ENCODE measurements at places on chromosomes 6 and 20.
A peak's percentile ranks its signal among the peaks of the same experiment; 100 is the strongest.

- no peak for DNase-seq
Measured at GRCh38 chr6:113009682-113010081, 662.6 kb downstream of the RFPL4B start.

DNA sequence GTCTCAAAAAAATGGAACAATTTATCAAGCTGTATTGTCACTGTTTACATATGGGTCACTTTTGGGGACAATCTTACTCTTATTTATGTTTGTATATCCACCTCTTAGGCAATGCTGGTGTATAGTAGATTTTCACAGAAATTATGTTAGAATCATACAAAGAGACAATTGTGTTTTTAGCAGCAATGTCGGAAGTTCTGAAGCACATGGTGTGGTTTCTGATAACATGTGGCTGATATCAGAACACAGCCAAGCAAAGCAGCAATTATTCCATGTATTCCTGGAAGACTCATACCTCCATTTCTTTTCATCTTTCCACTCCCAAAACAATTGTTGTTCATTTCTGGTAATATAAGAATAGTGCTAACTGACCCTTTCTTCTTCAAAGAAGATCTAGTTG is 17.5 kb upstream of the LOC128125822 start:
- DNase-seq = no peak

DNA sequence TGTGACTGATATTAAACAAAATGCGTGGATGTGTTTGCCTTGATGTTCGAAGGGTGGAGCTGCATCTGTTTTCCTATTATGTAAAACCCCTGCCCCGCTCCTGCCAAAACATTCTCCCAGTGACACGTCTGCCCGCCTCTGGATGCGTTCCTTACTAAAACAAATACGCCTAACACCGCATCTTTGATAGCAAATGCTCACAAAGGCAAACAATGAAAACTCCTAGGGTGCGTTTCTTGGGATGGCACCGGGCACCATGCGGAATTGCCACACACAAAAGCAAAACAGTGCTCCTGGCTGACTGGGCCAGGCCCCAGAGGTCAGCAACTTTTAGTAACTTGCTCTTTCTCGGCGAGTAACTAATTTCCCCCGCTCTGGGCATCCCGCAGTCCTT is 9.0 kb upstream of the FOXC1 start:
- no peak for DNase-seq

DNA sequence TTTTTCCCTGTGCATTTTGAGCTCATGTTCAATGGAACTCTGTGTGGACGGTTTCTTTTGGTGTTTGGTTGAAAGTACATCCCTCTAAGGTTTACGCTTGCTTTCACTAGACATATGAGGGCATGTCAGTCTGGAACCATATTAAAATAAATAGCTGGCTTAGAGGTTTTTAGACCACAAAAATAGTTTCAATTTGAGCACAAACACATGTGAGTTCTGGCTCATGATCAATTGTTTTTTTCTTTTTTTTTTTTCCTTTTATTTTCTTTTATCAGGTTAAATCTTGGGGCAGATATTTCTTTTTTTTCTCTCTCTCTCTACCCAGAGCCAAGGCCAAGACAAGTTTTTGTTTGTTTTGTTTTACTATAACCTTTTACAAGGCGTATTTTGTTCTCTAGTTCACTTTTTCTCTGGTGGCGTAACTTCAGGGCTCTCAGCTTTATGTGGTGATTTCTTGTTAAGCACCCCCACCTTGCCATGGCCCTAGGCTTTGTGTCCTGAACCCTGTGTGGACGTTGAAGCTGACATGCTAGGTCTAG is 92.9 kb downstream of the SHLD1 start:
- DNase-seq = no peak

DNA sequence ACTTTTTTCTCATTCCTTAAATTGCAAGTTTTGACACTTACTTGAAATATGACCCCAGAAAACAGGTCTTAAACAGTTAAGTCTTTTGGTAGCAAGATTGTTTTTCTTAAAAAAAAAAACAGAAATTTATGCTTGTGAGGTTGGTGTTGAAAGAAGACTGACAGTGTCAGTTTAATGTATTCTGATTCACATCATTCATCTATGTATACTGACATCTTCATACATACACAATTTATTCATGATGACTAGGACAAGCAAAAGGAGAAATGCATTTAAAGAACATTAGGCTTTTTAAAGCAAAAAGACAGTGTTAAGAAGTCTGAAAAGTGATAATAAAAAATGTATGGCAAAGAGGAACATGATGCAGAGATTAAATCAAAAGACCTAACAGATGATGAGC is 27.0 kb downstream of the MCHR2 start:
- DNase-seq = no peak

DNA sequence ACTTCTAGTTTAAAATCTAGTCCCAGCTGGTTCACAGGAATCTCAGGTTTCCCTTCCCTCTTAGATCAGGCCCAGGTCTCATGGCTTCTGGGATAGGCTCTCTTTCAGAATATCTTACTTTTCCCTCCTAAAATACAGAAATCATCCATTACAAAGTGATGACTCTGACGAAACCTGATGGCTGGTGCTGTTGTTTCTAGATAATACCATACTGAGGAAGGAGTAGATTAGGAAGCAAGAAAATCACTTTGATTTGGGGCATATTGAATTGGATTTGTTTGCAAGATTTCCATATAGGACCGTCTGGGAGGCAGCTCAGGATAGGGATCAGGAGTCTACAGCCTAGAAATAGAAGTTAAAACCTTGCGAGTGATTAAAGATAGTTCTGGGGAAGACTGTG is 3.6 kb downstream of the ZKSCAN3 start:
- no peak for DNase-seq

DNA sequence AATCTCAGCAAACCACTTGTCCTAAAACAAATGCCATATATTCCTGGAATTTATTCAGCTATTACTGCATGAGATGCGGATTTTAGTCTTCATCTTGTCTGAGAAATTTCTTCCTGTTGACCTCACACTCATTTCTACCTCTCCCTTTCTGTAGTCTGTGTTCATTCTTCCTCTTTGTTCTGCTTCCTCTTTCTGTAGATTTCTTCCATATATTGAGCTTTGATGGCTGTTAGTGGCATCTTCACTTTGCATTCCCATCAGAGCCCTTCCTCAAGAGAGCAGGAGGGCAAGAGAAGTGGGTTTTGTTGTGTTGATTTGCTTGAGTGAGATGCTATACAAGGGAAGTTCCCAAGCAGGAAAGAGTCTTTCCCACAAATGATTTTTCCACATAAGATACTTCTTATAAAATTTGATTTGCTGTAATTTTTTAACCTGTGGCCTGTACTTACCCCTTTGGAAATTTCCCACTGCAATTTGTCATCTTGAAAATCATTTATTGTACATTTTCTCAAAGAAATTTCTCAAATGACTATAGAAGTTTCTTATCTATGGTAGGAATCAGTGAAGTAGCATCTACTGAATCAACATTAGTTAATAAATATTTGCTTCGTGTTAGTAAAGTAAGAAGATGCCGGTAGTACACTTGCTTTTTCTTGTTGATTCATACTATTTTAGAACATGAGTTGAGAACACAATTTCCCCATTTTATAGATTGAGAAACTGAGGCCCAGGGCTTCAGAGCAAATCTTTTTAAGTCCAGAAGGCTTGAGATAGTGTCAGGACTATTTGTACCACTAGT is 43.8 kb downstream of the MAP3K4 start:
- DNase-seq = no peak

DNA sequence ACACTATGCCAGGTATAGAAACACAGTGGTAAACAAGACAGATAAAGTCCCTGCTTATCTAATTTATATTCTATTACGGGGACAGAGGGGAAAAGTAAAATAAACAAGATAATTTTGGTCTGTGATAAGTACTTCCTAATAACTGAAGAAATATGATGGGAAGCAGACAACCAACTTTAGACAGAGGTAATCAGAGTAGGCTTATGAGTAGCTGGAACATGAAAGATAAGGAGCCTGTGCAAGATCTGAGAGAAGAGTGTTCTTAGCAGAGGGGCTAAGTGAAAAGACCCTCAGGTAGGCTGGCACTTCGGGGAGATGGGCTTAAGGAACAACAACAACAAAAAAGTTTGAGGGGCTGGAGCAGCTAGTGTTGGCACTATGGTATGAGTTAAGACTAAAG is 4.1 kb downstream of the RNF8 start:
- DNase-seq = no peak

- no peak for DNase-seq
Measured at GRCh38 chr6:7250812-7251211, 62.2 kb downstream of the SSR1 start.

DNA sequence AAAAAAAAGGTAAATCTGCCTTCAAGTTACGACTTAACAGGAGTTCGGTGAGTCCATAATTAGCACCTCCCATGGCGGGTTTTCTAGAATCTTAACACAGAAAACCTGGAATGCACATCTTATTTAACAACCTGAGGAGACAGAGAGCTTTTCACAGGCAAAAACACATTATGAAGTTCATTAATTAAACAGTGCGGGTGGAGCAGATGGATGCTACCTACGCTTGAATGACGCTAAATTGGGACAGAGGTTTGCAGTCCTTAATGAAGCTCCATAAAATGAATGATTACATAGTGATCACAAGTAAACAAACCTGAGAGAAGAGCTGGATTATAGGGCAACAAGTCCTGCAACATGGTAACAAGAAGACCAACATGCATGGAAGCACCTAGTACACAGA is 81.0 kb downstream of the INSM1 start:
- no peak for DNase-seq

GRCh38 chr6:71420693-71421328 is 132.2 kb downstream of the OGFRL1 start:
- peak; percentile 92 for DNase-seq

DNA sequence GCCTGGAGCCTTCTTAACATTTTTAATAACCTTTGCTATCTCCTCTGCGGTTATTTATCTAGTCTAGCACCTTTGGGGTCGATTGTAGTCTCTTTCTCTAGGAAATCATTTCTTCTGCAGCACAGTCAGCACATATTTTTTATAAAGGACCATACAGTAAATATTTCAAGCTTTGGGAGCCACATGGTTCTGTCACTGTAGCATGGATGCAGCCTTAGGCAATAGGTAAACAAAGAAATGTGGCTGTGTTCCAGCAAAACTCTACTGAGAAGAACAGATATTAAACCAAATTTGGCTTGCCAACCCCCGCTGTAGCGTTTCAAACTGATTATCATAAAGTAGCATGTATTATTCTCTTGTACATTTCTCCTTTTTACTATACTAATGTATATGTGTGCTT is 95.7 kb downstream of the SLC23A2 start:
- DNase-seq = no peak

DNA sequence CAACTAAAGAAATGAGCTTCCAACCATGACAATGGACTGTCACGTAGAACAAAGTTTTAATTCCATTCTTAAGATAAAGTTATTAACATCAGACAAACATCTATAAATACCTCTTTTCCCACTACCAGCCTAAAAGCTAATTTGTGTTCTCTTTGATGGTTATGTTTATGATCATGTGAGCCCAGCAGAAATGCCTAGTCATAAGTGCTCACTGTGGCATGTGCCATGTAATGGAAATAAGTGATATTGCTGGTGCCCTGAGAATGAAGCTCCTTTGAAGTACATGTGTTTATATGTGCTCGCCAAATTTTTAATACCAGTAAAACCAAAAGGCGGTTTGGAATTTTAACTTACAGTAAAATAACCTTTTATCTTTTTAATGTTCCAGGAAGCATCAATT is 205.8 kb downstream of the ISM1 start:
- no peak for DNase-seq

GRCh38 chr6:167855825-167856425 is 29.2 kb downstream of the AFDN start:
- DNase-seq = no peak

All from spinal cord (tissue), 10 donors.